ENCODE measurements at places on chromosomes 4 and X. TPM values are rescaled to one million over a fixed set of nuclear protein-coding genes. Genes with fewer than 3 reads are reported as not detected.
A peak's percentile ranks its signal among the peaks of the same experiment; 100 is the strongest.

The USP26 gene
- total RNA-seq = not detected

DNA sequence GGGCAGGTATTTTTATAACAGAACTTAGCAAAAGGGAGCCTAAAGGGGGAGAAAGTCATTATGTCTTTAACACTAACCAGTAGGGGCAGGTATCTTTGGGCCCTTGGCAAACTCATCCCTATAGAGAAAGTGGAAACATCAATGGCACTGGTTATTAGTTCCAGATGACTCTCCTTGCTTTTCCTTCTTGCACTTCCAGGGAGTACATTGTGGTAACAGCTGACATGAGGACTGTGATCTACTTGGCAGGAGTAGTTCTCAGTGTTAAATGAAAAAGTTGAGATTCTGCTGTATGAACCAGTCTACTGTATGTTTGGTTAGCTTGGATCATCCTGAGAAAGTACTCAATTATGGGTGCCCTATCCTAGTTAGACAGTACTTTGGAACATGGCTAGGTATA, 93.6 kb downstream of the ATXN3L start:
- no peak for DNase-seq

DNA sequence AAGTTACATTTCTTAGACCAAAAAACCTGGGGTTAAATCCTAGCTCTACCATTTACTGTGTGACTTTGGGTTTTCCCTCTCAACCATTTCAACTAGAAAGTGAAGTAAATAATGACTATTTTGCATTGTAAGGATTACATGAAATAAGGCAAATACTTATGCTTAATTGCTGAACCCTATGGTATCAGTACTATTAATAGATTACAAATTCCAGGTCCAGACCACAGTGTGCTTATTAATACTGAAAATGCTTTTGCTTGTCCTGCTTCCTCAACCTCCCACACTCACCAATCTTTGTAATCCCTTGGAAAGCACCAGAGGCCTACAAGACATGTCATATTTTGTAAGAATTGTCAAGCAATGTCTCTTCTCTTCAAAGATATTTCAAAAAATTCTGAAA, 456.5 kb downstream of the SPOCK3 start:
- no peak for DNase-seq

The MEPE gene
- total RNA-seq = not detected

- peak; percentile 48 for DNase-seq
Observed at GRCh38 chr4:6926681-6927478, 17.3 kb downstream of the TBC1D14 start.

GRCh38 chrX:23670528-23670927, 3.2 kb downstream of the PRDX4 start:
- DNase-seq = no peak

DNA sequence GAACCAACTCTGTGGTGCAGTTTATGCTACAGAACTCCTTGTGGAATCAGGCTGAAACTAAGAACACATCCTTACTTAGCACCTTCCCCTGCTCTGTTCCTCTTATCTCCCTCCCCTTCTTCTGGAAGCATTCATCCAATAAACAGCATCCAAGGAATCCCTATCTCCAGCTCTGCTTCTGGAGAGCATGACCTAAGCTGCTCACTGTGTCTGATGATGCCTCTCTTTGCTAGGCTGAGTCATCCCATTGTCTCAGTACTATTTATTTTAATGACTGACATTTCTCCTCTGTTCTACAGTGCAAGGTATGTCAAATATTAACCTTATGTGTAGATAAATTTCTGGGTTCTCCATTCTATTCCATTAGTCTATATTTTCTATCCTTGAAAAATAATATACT, 71.2 kb downstream of the BEND2 start:
- no peak for DNase-seq

GRCh38 chrX:103464072-103464773, 55.1 kb downstream of the RAB40A start:
- DNase-seq = no peak

DNA sequence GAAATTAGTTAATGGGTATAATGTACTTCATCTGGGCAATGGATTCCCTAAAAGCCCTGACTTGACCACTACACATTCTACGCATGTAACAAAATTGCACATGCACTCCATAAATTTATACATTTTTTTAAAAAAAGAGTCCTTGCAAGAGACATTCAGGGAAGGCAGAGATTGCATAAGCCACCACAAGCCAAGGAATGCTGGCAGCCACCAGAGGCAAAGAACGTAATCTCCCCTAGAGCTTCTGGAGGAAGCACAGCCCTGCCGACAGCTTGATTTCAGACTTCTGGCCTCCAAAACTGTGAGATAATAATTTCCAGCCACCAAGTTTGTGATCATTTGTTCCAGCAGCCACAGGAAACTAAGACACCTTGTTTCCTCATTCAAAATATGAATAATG, 185.6 kb upstream of the GALNT7 start:
- no peak for DNase-seq

GRCh38 chr4:104938624-104939023, 208.1 kb upstream of the TET2 start:
- no peak for DNase-seq

DNA sequence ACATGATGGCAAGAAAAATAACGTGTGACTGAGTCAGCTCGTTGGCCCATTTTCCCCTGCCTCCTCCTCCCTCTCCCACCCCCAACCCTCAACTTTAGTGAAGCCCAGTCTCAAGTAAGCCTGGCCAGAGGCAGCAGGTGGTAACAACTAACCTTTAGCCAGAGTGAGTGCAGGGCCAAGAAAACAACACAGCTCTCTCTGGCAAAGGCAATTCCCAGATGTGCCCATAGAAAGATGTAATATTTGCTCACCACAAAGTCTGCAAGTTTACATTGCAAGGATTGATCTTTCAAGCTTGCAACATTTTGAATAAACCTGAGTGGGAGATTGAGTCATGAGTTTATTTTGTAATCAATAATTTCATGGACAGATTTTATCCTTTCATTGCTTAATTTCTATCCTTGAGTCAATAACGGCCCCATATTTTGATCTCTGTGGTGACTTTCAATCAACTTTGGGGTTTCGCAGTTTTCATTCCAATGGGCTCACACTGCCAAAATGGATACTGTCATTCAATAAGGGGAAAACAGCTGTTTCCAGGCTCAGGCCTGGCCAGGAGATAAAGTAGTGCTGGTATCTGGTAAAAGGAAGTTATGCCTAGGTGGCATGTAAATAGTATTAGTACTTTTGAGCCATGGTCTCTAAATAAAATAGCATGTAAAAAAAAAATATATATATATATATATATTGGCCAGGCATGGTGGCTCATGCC, 130.7 kb upstream of the TMEM164 start:
- DNase-seq = no peak

GRCh38 chr4:138953961-138954371, 61.6 kb upstream of the NOCT start:
- DNase-seq = no peak

The FAT1 gene
- 471 TPM for total RNA-seq

The DBET gene
- not detected for total RNA-seq

The PDLIM5 gene
- 112 TPM for total RNA-seq

DNA sequence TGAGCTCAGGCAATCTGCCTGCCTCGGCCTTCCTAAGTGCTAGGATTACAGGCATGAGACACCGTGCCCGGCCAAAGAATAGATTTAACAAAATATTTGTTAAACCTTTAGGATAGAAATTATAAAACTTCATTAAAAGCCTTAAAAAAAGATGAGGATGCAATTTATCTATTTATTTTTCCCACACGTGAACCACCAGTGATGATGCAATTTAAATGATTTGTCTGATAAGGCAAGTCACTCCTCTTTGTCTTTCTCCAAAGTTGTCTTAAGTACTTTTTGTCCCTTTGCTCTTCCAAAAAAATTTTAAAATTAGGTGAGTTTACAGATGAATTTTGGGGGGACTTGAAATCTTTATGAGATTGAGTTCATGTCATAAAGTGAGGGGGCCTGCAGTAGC, 58.2 kb downstream of the SLC34A2 start:
- DNase-seq = no peak

The CT45A10 gene
- total RNA-seq = not detected

DNA sequence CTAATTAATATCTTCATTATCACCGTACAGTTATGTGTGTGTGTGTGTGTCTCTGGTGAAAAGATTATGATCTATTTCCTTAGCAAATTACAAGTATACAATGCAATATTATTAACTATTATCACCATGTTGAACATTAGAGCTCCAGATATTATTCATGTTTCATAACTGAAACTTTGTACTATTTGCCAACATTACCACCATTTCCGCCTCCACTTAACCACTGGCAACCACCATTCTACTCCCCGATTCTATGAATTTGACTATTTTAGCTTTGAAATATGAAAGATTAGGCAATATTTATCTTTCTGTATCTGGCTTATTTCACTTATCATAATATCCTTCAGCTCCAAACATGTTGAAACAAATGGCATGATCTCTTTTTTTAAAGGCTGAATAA, 717.9 kb downstream of the ARAP2 start:
- no peak for DNase-seq

DNA sequence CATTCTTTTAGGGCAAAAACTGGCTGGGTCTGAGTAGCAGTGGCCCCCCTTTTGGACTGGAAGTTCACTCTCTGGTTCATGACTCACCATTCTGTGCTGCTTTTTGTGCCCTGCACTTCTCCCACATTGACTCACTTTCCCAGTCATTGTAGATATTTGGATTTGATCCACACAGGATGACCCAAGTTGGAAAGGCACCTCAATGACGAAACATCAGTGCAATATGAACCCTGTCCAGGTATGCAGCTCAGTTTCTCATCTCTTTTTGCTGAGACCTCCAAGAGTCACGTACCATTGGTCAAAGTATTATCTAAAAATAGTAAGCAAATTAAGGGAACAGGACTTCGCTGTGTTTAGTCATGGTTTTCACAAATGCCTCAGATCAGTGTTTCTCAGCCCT, 92.7 kb downstream of the CBLL2 start:
- no peak for DNase-seq

DNA sequence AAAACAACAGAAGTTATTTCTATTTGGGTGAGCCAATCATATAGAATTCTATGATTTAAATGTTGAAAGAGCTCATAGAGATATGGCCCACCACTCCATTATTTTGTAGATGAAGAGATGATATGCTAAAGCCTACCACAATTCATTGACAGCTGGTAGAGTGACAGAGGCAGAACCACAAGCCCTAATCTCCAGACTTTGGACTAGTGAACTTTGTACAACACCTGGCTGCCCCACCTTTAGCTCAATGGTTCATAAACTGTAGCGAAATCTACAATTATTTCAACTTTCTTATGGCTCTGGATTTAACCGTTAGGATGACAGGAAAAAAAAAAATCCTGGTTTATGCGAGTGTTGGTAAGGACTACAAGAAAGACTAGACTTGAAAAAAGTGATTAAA, 50.9 kb downstream of the PRKG2 start:
- DNase-seq = peak; percentile 70

Measured in Peyer's patch (tissue), 4 donors.